ENCODE measurements at places on chromosomes 3 and 15.

- DNase-seq: no peak
These were observed 32.7 kb downstream of the TRANK1 start for GRCh38 chr3:36911990-36912804.

- DNase-seq: no peak
These were observed 782.0 kb downstream of the MCTP2 start for GRCh38 chr15:95013381-95013780.

- no peak for DNase-seq
These were observed 256.2 kb upstream of the ATP10A start for GRCh38 chr15:26119322-26119721.

DNA sequence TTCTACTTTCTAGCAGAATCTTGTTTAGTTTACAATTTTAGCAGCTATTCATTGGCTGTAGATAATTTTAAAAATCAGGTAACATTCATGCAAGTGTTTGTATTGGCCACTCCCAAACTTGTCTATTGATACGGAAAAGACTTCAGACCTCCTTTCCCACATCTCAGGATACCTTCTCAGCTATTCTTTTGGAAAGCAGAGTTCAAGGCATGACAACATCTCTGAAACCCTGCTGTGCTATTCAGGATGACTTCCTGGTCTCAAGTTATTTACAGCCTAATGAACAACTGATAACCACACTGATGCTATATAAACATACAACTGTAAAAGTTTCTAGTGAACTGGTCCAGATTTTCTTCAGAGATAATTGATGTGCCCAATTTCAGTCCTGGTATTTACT lies 55.8 kb downstream of the DZIP3 start:
- no peak for DNase-seq

GRCh38 chr3:192923731-192924130 lies 6.1 kb upstream of the MB21D2 start:
- DNase-seq: no peak

- no peak for DNase-seq
These were observed 613.4 kb downstream of the NLGN1 start for GRCh38 chr3:174010907-174011306.

GRCh38 chr3:173913974-173914421 lies 516.5 kb downstream of the NLGN1 start:
- DNase-seq: no peak

- DNase-seq: no peak
These were observed 32.0 kb downstream of the UBE3A start for GRCh38 chr15:25406846-25407245.

GRCh38 chr3:101133652-101134051 lies 140.4 kb upstream of the ABI3BP start:
- no peak for DNase-seq

DNA sequence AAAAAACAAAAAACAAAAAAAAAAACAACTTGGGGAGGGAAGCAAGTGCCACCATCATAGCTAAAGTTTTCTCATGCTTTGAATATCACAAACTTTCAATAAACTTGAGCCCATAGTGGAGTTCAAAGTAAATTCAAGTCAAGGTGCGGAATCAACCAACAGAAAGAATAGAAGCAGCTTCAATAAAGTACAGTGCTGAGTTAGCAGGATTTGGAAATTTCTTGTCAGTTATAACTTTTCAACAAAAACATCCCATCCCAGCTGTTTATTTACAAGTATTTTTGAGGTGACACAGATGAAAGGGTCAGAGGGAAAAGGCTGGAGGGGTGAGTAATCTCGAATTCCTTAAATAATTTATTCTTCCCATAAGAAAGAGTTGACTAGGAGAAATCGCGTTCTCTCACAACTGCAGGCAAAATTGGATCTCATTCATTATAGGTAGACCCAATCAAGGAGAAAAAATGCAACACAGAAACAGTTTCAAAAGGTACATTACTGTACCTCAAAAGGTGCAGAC lies 477.4 kb upstream of the RASGRP1 start:
- no peak for DNase-seq

- no peak for DNase-seq
These were observed 12.7 kb upstream of the CLDN16 start for GRCh38 chr3:190375246-190375645.

- no peak for DNase-seq
These were observed 3.5 kb upstream of the TM4SF18 start for GRCh38 chr3:149336925-149337324.

DNA sequence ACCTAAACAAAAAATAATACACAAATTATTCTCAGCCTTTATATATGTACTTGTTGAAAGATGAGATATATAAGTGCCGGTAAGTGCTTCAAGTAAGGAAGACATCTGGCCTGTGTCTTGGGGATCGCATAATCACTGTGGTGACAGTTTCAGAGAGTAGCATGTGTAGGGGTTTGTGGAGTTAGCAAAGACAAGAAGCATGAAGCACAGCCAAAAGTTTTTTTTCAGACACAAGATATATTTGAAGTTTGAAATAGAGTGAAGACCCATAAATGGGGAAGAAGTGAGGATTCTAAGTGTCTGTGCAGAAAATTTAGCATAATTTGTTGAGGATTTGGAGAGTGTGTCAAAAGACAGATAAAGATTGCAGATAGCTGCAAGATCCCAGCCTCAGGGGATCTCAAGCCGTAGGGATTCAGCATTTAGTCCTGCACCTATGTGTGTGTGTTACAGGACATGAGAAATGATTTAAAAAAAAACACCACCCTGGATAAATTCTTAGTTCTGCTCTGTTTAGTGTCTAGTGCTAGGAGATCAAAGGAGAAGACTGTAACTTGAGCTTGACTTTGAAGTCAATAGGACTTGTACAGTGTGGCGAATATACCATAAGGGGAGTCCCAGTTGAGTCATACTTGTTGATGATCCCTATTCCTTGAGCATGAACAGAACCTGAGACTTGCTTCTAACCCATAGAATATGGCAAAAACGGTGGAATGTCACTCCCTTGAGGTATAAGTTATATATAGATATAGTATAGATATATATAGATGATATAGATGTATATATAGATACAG lies 123.9 kb upstream of the GRM7 start:
- DNase-seq: no peak

DNA sequence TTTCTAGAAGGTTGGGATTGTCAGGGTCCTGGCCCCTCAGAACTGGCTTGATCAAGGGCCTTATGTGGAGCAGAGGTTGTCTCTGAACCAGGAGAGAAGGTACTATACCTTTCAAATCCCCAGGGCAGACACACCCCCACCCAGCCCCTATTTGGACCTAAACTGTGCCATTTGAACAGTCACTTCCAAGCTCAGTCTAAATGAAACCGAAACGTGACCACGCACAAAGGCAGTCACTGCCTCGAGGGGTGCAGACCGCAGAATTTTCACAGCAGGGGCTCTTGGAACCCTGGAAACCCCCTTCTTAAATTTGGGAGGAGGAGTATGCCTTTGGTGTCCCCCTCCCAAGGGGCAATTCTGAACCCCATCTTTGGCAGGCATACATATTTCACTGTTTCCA lies 53.7 kb downstream of the GRIP2 start:
- DNase-seq: no peak

GRCh38 chr3:126081618-126082361 lies 2.1 kb downstream of the SLC41A3 start:
- no peak for DNase-seq

GRCh38 chr3:78940128-78940527 lies 827.7 kb downstream of the ROBO1 start:
- no peak for DNase-seq

DNA sequence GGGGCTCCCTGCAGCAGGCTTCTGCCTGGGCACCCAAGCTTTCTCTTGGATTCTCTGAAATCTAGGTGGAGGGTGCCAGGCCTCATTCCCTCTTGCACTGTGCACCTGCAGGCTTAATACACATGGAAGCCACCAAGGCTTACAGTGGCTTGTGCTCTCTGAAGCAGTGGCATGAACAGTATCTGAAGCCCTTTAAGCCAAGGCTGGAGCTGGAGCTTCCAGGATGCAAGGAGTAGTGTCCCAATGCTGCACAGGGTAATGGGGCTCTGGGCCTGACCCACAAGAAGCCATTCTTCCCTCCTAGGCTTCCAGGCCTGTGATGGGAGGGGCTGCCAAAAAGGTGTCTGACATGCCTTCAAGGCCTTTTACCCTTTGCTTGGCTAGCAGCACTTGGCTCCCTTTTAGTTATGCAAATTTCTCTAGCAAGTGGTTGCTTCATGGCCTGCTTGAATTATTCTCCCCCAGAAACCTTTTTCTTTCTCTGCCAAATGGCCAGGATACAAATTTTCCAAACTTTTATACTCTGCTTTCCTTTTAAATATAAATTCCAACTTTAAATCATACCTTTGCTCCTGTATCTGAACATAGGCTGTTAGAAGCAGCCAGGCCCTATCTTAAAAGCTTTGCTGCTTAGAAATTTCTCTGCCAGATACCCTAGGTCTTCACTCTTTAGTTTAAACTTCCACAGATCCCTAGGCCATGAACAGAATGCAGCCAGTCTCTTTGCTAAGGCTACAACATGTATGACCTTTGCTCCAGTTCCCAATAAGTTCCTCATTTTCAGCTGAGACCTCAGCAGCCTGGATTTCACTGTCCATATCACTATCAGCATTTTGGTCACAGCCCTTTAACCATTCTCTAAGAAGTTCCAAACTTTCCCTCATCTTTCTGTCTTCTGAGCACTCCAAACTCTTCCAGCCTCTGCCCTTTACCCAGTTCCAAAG lies 201.1 kb upstream of the LRRFIP2 start:
- DNase-seq: no peak

DNA sequence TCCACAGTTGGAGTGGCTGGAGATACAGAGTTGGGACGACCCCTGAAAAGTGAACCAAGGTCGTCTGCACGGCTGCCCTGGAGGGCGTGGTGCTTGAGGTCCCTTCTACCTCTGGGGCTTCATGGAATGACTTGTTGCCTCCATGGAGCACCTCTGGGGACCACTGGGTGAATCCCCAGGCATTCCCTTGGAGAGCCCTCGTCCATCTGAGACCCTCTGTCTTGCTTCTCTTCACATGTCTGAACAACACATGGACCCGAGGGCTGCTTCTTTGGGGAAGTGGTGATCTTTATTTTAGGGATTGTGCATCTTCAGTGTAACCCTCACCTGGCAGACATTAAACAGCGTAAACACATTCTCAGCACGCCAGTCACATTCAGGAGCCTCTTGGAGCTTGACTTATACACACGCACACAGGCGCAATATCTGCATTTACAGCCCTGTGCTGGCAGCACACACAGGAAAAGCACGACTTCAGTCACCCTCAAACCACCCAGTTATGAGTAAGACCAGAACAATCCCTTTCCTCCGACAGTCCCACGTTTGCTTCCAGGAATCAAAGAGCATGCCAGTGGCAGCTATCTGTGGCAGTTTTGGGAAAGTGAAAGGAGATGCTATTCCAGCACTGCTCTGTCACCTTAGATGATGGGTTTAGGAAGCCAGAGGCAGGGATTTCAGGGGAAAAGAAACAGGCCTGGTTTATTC lies 12.6 kb downstream of the FAM107A start:
- no peak for DNase-seq

DNA sequence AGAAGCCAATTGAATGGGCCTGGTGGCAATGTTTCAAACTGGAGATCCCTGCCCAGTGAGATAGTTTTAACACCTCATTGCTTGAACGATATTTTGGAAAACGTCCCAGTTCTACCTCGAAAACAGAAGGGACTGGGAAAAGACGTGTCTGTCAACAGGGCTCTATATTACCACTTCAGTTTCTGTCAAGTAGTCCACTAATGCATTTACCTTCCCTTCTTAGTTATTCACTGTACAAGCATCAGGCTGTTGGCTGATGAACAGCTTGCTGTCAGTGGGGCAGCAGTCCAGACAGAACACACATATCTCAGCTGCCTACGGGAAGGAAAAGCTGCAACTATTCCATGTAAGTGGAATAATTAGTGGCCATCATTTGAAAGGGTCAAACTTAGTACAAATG lies 794.7 kb upstream of the GBE1 start:
- no peak for DNase-seq

GRCh38 chr15:90320062-90320884 lies 31.8 kb upstream of the ZNF774 start:
- peak; percentile 89 for DNase-seq

DNA sequence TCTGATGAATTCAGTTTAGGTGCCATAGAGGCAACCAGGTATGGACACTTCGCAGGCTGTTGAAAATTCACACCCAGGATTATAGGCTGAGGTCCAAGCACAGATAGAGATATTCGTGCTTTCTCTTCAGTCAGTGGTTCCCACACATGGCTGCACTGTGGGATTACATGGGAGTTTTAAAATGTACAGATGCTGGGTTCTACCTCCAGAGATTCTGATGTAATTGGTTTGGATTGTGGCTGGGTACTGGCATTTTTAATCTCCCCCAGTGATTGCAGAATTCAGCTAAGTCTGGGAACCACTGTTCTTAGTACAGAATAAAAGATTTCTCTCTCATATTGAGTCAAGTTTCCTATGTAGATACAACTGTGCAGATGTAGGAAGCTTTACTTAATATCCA lies 91.6 kb downstream of the FOXB1 start:
- no peak for DNase-seq

DNA sequence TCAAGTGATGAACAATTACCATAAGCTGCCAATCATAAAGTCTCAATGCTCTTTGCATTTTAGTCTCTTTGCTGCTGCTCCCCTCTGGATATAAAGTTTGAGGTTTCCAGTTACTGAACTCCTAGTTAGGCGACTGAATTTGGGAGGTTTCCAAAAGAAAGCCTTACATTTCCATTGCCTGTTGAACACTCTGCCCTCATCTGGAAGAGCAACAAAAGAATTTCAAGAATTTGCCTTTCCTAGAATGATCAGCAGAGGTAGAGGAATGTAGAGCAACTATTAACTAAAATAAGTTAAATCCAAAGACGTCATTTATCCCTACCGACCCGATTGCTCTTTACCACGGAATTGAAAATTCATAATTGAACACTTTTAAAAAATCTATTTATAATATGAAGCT lies 53.4 kb upstream of the PRICKLE2 start:
- no peak for DNase-seq

GRCh38 chr15:87907676-87908446 lies 348.7 kb downstream of the NTRK3 start:
- DNase-seq: no peak

- DNase-seq: no peak
These were observed 179.2 kb downstream of the CLSTN2 start for GRCh38 chr3:140113996-140114788.

DNA sequence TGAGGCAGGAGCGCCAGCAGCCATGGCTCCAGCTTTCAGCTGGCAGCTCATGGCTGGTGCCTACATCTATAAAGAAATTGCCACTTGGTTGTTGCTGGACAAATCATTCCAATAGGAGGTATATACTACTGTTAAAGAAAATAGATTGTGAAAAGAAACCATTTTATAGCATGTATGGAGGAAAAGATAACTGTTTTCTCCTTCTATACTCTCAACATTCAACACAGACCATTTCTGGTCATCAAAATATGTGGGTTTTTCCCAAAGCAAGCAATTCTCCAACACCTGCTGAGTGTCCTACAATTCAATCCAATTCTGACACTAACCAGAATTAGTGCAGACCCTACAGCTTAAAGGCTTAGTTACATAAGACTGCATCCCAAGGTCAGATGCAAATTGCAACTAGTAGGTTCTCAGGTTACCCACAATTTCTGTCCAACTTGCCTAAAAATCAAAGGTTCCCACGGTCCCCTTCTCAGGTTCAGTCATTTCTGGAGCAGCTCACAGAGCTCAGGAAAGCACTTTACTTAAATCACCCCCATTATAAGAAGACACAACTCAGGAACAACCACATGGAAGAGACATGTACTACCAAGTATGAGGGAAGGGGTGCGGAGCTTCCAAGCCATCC lies 42.4 kb upstream of the STRIT1 start:
- no peak for DNase-seq

- DNase-seq: no peak
These were observed 348.7 kb downstream of the ZIC1 start for GRCh38 chr3:147757866-147758265.

GRCh38 chr3:20692675-20693074 lies 506.7 kb upstream of the SGO1 start:
- no peak for DNase-seq

GRCh38 chr15:85407421-85408269 lies 27.2 kb downstream of the AKAP13 start:
- DNase-seq: no peak
